Esophagus squamous epithelium (tissue), 5 donors: ENCODE measurements at places on chromosomes 11 and 22.

DNA sequence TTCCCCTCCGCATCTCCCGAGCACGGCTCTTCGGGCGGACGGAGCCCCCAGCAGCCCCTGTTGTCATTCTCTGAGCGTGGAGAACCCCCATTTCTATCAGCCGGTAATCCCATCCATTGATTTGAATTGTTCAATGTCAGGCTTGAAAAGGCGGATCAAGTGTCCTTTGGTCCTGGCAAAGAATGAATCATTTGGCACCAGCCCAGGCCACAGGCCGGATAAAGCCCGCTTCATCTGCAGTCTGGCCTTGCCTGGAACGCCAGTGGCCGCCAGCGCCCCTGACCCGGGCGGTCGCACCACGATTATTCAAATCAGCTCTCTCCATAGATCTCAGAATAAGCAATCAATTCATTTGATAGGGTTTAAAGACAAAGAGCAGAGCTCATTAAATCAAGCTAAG lies 188.9 kb downstream of the BRD1 start:
- DNase-seq: no peak

GRCh38 chr11:124759266-124760204 lies 2.6 kb downstream of the ESAM start:
- no peak for DNase-seq

DNA sequence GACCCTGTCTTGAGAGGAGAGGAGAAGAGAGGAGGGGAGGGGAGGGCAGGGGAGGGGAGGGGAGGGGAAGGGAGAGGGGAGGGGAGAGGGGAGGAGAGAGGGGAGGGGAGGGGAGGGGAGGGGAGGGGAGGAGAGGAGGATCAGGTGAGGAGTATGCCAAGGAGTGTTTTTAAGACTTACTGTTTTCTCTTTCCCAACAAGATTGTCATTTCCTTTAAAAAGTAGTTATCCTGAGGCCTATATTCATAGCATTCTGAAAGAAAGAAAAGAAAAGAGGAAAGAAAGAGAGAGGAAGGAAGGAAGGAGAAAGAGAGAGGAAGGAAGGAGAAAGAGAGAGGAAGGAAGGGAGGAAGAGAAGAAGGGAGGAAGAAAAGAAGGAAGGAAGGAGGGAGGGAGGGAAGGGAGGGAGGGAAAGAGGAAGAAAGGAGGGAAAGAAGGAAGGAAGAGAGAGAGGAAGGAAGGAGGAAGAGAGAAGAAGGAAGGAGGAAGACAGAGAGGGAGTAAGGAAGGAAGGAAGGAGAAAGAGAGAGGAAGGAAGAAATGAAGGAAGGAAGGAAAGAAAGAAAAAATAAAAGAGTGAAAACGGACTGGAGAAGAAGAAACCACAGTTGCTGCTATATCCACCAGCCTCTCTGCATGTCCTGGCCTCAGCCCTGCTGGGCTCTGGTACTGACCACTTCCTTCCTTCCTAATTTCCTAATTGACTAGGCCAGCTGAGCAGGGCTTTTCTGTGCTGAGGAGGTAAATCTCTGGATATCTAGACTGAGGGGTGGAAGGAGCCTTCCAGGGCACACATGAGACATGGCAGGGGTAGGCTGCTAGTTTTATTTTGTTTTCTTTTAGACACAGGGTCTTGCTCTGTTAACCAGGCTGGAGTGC lies 1.1 kb upstream of the SAA1 start:
- no peak for DNase-seq

GRCh38 chr11:125053167-125053566 lies 9.9 kb upstream of the SLC37A2 start:
- DNase-seq: no peak

GRCh38 chr11:2299773-2300172 lies 1.9 kb downstream of the C11orf21 start:
- no peak for DNase-seq

GRCh38 chr11:115660030-115660805 lies 156.0 kb upstream of the CADM1 start:
- DNase-seq: no peak

- no peak for DNase-seq
Measured at GRCh38 chr11:100827934-100828661, 141.0 kb downstream of the ARHGAP42 start.

DNA sequence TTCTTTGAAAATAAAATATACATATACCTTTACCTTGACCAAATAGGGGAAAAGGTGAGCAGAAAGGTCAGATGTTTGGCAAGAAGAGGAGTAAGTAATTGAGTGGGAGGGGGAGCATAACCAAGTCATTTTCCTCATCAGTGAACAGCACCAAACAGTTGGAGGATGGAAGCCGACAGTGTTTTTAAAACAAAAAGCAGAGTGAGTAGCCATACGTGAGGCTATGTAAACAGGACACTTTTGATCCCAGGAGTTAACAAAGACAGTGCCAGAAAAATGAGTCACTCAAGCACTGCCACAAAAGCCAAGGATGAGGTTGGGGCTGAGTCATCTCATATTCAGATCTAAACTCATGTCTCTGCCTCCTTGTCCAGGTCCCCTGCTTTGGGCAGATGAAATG lies 734.7 kb downstream of the KCNA4 start:
- DNase-seq: no peak

DNA sequence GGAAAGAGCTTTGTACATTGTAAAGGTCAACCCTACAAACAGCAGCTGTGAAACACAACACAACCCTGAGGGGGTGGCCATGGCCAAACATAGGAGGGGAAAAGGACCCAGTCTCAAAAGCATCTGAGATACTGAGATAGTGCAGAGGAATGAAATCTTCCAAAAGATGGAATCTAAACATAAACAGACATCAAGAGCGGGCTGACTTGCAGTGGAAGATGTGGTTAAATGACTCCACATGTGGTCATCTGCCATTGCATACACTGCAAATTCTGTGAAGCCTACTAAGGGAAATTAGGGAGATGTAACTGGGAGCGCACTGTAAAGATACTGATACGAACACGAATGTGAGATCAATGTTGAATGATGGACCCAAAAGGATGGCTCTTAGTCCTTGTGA lies 22.0 kb downstream of the BDNF start:
- DNase-seq: no peak

DNA sequence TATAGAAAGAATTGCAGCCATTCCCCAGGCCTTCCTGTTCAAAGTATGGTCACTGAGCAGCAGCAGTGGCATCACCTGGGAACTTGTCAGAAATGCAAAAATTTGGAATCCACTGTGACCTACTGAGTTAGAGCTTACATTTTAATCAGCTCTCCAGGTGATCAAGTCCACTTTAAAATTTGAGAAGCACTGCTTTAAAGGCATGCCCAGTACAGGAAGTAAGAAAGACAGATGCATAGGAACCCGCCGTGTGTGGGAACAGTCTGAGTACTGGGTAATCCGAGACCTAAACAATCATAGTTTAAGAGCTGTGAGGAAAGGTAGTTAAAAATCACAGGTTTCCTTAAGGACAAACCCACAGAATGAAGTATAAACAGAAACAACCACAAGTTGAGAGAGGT lies 462.4 kb downstream of the RAB38 start:
- DNase-seq: no peak

DNA sequence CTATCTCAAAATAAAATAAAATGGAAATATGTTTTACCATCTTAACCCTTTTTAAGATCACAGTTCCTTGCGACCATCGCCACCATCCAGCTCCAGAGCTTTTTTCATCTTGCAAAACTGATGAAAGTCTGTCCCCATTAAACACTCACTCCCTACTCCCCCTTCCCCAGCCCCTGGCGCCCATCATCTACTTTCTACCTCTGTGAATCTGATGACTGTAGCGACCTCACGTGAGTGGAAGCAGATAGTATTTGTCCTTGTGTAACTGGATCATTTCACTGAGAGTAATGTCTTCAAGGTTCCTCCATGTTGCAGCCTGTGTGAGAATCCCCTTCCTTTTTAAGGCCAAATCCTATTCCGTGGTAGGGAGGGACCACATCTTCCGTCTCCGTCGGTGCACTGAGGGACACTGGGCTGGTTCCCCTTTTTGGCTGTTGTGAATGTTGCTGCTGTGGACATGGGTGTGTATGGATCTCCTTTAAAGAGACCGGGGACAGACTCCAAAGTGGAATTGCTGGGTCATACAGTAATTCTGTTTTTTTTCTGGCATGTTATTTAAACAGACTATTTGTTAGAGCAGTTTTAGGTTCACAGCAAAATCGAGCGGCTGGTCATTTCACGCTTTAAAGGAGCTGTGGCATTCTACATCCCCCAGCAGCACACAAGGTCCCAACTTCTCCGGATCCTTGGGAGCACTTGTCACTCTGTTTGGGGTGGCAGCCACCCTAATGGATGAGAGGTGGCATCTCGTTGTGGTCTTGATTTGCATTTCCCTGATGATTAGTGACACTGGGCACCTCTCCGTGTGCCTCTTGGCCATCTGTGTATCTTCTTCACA lies 120.0 kb downstream of the KCNQ1 start:
- DNase-seq: no peak

DNA sequence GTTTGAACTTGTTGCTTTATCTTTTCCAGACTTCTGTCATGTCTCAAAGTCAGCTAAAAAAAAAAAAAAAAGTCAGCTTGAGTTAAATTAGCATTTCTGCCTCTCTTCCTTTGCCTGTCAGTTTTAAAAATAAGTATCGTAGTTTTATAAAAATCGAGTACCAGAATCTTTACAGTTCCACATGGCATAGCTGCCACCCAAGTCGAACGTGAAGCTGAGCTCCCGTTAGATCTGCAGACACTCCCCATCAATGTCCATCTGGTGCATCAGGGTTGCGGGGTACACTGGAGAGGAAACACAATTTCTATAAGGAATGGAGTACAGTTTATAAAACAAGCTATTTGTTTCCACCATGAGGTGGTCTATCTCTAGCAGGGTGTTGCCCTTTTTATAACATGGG lies 41.0 kb upstream of the CCND1 start:
- DNase-seq: no peak

DNA sequence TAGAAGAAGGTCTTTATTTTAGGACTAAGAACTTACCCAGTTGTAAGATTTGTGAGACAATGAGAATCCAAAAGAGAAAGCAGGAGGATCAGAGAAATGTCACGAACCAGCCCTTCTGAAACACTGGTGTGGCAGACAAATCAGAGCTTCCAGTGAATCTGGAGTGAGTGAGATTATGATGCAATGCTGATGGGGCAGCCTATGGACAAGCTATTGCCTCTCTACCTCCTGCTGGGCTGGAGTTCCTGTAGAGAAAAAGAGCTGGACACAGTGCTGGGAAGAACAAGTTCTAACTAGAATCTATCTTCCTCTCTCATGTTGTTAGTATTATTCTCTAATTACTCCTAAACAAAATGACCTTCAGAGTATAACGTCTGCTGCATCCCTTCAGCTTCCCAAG lies 12.0 kb upstream of the ANO3 start:
- no peak for DNase-seq

- no peak for DNase-seq
Measured at GRCh38 chr11:102729849-102730815, 5.4 kb upstream of the MMP8 start.

- no peak for DNase-seq
Measured at GRCh38 chr22:22717664-22718063, 73.2 kb downstream of the GGTLC2 start.

- no peak for DNase-seq
Measured at GRCh38 chr11:81098471-81098870, 1635.2 kb downstream of the FAM181B start.

GRCh38 chr11:3044004-3044403 lies 13.2 kb downstream of the CARS1 start:
- no peak for DNase-seq

DNA sequence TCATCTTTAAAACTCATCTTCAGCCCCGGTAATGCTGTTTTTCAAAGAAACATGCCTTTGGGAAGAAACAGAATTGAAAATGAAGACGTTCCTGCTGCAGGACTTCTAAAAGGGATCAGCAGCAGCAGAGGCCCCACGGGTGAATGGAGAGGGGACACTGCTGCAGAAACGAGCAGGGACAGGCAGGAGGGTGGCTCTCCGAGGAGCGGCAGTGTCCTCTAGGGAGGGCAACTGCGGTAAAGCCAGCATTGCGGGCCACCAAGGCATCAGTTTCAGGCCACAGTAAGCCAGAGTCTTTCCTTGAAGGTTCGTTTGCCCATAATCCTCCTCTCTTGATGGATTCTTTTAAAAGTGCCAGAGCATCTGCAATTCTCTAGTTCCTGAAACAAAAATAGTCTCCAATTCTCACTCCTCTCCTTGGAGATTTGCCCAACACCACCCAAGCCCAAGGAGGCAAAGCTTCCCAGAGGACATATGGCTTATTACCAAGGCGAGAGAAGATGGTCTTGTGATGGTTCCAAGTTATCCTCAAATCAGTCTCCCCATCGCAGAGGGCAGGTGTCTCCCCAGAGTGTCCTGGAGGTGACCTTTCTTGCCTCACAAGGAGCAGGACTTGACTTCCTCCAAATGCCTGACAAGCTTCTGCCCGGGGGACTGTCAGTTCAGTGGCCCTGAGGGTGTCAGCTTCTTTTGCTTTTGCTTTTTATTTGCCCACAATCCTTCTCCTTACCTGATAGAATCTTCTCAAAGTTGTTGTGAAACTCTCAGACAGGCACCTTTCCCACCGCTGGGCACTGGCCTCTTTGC lies 341.1 kb upstream of the B3GAT1 start:
- no peak for DNase-seq

GRCh38 chr22:39947220-39948216 lies 12.7 kb upstream of the TMA7B start:
- no peak for DNase-seq

GRCh38 chr11:31387379-31387778 lies 17.7 kb downstream of the DNAJC24 start:
- no peak for DNase-seq

GRCh38 chr11:86632499-86633269 lies 39.7 kb downstream of the ME3 start:
- no peak for DNase-seq

DNA sequence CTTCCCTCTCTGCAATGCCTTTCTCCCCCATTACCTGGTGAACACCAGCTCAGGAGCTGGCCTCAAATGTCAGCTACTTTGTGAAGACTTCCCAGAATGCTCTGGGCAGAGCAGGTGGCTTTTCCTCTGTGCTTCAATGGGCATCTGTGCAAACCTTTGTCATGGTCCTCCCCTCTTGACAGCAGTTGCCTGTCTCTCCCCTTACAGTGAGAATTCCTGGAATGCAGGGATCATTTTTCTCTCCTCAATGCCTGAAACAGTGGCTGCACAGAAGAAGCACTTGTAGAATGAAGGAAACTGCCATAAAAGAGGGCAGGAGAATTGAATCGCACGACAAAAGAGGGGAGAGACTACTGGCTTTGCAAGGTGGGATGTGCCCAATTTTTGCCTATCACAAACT lies 92.8 kb upstream of the NARS2 start:
- no peak for DNase-seq

DNA sequence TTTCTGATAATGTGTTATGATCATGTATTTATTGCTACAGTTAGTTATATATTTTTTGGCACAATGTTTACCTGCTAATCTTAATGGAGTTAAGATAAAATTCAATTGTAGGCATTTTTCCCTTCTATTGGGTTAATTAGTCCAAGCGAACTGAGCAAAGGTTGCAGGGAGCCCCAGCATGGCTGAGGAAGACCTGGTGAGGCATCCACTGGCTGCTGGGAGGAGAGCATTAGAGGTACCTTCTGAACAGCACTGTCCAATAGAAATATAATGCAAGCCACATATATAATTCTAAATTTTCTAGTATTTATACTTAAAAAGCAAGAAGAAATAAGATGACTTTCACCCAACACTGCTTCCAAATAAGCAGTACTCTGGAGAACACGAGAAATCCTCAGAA lies 689 bp upstream of the TMEM126A start:
- no peak for DNase-seq

DNA sequence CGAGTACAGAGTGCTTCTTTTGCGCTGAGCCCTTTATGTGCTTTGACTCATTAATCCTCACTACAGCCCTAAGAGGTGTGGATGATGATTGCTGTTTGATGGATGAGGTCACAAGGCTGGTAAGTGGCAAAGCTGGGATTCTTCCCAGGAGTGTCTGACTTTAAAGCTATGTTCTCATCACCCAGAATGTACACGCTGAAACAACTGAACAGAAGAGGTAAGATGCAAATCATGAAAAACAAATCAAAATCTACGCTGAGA lies 37.7 kb upstream of the CREB3L1 start:
- no peak for DNase-seq
